ENCODE measurements at places on chromosomes 3 and 15.

DNA sequence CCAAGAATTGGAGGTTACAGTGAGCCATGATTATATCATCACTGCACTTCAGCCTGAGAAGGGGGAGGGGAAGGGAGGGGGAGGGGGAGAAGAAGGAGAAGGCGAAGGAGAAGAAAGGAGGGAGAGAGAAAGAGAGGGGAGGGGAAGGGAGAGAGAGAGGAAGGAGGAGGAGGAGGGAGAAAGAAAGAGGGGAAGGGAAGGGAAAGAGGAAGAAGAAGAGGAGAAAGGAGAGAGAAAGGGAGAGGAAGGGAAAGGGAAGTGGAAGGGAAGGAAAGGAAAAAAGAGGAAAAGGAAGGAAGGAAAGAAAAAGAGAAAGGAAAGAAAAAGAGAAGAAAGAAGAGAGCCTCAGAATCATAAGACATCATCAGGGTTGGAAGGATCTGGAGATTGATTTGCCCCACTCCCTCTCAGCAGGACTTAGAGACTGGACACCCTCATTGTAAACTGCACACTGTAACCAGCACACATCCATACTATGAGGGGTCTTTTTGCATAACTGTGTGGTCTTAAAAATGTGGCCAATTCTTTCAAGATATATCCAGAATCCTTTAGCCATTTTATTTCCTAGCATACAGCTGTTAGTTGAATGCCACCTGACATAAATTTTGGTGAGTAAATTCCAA is 130.9 kb downstream of the CMSS1 start:
- no peak for DNase-seq

DNA sequence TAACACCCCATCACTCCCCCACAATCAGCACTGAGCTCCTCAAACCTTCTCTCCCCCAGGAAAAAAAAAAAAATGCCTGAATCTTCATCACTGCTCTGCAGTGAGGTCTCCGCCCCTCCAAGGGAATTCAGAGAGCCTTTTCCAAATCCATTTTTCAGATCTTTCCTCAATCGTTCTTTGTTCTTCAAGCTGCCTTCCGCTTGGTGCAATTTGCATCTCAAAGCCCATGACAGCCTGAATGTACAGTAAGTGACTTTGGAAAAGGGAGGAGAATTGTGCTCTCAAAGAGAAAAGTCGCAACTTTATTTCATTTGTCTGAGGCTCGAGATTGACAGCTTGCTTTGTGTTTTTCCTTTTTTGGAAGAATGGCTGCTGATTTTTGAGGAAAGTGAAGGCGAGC is 75.0 kb downstream of the CORO2B start:
- DNase-seq: no peak

DNA sequence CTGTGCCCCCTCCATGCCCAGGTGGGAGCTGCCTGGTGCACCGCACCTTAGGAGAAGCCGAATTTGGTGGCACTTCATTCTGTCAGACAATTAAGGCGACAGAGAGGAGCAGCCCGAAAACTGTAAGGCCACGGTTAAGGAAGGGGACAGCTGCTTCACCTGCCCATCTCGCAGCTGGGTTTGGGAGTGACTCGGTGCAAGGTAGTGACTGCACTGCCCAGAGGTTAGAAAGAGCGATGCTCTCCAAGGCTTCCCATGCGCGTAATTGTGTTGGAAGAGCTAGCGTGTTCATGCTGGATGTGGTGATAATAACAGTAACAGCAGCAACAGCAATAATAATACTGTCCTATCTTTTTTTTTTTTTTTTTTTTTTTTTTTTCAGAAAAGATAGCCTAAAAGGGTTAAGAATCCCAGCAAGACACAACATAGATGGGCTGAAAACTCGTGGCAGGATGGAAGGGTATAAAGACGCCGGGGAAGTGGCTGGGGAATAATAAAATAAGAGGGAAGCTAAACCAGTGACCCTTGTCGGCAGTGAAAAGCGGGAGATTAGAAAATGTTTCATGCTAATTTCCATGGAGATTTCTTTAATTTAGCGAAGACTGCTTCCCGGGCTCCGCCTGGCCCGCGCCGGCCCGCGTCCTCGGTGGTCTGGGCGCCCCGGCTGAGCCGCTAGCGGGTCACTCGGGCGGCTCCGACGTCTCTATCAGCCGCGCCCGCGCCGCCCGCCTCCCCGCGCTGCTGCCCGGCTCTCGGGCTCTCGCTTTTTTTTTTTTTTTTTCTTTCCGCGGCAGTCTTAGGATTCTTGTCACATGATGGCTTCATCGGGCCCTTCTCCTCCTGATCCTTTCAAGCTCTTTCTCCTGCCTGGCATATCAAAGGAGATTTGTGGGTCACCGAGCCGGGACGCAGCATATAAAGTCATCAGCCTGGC is 617.1 kb downstream of the NR2F2 start:
- DNase-seq: no peak

- DNase-seq: no peak
Observed at GRCh38 chr15:75104804-75105557, 81.6 kb downstream of the PPCDC start.

DNA sequence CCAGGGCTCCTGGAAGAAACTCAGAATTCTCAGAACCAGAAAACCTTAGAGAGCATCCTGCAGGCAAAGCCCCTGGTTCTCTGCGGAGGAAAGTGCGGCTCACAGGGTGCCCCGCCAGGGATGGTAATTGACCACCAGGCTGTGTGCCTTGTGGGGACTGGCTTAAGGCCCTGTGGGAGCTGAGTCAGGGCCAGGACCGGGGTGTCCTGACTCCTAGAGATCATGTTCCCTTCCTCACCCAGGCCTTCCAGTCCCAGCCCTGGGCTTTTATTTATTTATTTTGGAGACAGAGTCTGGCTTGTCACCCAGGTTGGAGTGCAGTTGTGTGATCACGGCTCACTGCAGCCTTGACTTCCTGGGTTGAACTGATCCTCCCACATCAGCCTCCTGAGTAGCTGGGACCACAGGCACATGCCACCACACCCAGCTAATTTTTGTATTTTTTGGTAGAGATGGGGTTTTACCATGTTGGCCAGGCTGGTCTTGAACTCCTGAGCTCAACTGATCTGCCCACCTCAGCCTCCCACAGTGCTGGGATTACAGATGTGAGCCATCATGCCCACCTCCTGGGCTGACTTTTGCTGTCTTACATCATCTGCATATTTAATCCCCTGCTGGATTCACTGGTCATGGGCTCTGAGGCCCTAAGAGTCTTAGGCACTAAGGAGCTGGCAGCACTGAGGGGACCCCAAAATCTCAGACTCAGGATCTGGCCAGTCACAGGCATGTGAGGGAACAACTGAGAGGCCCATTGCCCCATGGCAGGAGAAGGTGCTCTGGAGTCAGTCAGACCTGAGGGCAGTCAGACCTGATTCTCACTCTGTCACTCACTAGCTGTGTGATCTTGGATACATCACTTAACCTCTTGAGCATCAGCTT is 20.4 kb upstream of the LAMP3 start:
- DNase-seq: no peak

DNA sequence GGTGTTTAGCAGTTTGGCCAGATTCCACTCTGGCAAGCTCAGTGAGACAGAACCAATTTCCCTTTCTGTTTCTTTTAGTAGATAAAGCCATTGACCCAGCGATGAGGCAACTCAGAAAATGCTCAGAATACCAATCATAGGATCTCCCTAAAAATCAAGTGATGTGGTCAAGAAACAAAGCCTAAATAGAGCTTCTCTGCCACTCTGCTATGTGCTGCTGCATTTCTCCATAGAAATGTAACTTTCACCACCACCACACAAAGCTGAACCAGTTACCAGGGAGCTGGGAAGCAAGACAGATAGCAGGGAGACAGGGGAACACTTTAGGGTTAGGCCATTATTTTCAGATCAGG is 109.8 kb downstream of the RPL22L1 start:
- DNase-seq: no peak

DNA sequence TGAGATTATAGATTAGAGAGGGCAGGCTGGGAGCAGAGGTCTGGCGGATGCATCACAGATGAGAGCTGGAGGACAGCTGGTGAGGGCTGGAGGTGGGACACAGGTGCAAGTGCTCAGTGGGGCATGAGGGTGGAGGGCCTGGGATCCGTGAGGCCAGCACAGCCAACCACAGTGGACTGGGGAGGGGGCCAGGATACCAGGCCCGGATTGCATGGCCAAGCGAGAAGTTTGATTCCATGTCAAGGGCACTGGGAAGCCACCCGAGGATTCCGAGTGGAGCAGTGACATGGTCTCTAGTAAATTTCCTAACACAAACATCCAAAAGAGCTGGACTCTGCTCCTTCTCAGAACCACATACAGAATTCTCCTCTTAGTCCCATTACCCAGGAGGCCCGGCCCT is 44.0 kb upstream of the SLC41A3 start:
- DNase-seq: no peak

- DNase-seq: no peak
Observed at GRCh38 chr15:56322444-56322843, 42.8 kb upstream of the TEX9 start.

DNA sequence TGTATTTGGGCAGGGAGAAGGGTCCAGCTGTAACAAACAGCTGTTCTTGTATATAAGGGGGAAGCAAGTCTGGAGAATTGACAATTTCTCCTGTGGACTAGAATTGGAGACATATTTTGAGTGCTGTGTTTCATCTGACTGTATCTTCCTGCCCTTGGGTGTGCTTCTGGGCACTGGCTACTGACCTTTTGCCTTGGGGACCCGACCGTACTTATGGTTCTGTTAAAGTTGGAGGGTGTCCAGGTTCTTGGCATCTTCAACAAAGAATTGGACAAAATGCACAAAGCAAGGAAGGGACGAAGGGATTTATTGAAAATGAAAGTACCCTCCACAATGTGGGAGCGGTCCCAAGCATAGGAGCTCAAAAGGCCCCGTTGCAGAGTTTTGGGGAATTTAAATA is 31.0 kb downstream of the MAP2K1 start:
- no peak for DNase-seq

DNA sequence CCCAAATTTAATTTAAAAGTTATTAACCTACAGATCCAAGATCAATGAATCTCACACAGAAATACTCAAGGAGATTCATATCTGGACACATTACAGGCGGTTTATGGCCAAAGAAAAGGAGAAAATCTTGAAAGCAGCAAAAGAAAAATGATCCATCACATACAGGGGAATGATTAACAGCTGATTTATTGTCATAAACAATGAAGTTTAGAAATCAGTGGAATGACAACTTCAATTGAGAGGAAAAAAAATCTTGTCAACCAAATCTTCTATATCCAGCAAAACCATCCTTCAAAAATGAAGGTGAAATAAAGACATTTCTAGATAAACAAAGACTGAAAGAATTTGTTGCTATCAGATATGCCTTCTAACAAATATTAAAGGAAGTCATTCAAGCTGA is 156.2 kb upstream of the SEMA6D start:
- DNase-seq: no peak

DNA sequence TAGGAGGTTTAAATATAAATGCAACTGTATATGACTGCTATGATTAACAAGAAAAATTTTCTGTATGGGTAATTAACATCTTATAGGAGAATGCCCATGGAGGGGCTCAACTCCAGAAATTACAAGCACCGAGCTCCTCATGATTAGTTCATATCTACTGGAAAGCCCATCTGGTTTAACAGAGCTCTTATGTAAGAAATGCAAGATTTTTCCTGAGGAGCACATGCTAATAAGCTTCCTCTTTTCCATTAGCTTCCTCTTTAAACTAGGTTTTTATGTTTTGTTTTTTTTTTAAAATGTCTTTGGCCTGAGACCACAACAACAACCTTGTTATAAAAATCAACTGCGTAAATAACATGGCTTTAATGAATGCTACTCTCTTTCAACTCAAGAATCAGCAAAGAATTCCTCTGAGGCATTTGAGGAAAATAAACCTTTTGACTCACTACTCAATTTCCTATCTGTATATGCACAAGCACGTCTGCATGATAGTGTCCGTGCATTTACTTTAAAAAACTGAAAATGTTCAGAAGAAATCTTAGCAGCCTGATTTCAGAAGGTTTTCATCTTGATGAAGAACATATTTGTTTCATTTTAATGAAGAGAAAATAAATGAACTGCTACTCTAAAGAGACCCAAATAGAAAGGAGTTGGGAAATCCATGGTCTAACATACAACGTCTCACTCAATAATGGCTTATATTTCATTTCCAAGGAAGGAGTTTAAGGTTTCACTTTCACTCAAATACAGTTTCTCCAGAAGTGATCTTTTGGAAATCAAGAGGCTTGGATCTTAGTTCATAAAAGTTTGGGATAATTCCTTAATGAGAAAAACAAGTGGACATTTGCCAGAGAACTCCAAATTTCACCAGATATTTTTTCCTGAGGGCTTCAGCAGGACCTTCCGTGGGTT is 180.8 kb downstream of the KCNAB1 start:
- no peak for DNase-seq

DNA sequence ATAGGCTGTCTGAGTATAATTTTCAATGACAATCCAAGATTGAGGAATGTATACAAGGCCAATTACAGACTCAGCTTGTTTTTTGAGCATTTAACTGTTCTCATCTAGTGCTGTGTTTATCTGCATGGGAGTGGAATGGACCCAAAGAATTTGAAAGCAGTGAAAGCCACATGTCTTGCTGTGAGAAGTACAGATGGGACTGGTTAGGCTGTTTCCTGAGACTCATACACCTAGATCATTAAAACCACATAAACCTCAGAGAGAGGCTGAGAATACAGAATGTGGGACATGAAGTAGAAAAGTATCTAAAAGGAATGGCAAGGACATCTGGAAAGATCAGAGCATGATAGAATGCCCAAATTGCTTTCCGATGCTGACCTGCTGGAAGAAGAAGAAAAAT is 224.6 kb downstream of the NLGN1 start:
- DNase-seq: no peak

DNA sequence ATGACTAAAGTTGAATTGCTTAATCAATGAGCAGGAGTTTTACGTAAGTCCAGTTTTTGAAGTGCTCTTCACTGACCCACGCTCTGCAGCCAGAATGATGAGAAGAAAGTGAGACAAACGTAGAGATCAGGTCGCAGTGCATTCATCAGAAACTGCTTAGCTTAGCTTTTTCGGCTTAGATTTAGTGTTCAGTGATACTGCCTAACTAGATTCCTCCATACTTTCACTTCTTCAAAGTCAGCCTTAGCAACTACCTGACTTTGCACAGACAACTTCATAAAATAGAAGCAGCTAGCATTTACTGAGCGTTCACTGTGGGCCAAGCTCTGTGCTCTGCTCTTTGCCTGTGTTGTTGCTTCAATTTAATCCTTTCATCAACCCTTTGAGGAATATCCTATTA is 116.1 kb downstream of the KCNH8 start:
- no peak for DNase-seq

GRCh38 chr3:179961703-179962078 is 75.0 kb downstream of the PEX5L start:
- no peak for DNase-seq

GRCh38 chr3:59254433-59254832 is 204.6 kb upstream of the CFAP20DC start:
- DNase-seq: no peak

GRCh38 chr3:57864853-57865252 is 108.7 kb downstream of the SLMAP start:
- DNase-seq: no peak

Data from stimulated activated CD4-positive, alpha-beta T cell treated with anti-CD3 and anti-CD28 coated beads, Interleukin-15, amount 100 ng/mL, for 1 hour (primary cell).